ENCODE measurements at places on chromosomes 12 and 14.

DNA sequence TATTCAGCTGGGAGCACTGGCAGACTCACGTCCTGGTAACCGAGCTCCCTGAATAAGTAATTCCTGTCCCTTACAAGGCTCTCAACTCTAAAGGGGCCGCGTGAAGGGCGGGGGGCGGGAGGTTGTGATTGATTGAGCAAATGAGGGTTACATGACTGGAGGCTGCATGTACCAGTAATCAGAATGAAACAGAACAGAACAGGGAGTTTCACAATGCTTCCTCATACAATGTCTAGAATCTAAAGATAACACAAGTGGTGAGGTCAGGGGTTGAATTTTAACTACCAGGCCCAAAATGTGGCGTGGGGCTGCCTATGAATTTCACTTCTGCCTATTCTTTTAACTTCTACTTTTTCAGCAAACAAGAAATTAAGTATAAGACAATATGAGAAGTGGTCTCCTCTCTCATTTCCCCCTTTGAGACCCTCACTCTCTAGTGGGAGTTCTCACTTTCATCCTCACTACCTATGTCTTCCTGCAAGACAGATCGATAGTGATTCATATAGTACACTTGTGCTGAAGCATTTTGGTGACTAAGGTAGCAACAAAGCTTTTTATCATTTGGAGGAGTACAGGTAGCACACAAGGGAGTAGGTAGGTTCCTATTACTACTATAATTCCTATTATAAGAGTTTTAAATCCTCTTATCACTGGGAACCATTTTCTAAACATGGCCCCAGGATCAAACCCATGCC lies 239.8 kb downstream of the KTN1 start:
- no peak for DNase-seq

GRCh38 chr12:57629897-57630471 lies 3.0 kb downstream of the B4GALNT1 start:
- peak; percentile 88 for DNase-seq

- DNase-seq: no peak
Observed at GRCh38 chr14:52494444-52494843, 57.9 kb downstream of the TXNDC16 start.

DNA sequence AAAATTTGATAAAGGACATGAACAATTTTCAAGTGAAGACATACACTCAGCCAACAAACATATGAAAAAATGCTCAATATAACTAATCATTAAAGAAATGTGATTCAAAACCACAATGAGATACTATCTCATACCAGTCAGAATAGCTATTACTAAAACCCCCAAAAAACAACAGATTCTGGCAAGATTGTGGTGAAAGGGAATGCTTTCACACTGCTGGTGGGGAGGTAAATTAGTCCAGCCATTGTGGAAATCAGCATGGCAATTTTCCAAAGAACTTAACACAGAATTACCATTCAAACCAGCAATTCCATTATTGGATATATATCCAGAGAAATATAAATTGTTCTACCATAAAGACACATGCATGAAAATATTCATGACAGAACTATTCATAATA lies 18.7 kb upstream of the TAS2R14 start:
- no peak for DNase-seq

- DNase-seq: no peak
Observed at GRCh38 chr12:128971802-128972201, 118.5 kb downstream of the GLT1D1 start.

DNA sequence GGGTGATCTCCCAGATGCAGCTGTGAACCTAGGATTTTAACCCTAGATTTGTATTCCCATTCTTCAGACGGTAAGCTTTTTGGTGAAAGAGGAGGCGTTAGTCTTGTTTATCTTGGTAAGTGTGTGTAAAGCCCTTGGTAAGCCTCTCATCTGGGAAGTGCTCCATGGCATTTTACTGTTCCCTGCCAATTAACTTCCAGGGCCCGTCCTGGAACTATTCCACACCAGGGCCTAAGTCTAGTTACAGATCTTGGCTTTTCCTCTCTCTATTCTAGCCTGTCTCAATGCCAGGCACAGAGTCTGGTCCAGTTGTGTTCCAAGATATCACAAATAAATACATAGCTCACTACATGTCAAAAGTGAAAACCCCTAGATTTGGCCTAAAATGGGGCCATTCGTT lies 42.4 kb downstream of the YEATS4 start:
- DNase-seq: no peak

GRCh38 chr14:65661865-65662264 lies 249.3 kb downstream of the FUT8 start:
- no peak for DNase-seq

DNA sequence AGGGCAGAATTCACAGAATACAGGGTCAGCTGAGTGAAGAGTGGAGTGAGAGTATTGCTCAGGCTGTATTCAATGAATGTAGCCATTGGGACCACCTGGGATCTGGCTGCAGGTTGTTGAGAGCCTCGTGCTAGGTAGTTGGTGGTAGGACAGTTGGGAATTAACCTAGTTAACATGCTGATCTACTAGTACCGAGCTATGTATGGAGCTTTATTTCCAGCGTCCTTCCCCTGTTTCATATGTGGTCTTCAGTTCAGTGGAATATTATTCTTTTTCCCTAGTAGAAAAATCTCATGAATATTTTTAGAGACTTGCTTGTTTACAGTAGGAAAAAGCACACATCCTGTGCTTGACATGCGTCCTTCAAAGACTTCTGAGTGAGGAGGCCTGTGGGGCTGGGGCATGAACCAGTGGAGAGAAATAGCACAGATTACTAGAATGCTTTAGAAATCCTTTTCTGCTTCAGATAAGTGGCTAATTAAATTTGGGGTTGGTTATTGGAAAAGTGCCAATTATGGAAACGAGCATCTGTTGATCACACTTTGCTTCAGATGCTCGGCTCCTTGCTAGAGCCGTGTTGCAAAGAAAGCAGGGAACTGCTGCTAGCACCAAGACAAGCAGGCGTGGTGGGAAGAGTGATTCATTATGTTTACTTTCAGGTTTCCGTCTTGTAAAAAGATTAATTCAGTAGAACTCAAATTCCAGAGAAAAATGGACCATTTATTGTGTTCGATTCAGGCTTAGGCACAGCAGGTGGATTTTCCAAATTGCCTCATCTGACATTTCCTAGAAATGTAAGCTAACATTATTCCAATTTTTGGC lies 53.6 kb downstream of the ARF6 start:
- DNase-seq: peak; percentile 22

GRCh38 chr14:49982501-49982951 lies 89.6 kb downstream of the ARF6 start:
- no peak for DNase-seq

GRCh38 chr12:91604897-91605296 lies 422.3 kb upstream of the DCN start:
- DNase-seq: no peak

- peak; percentile 61 for DNase-seq
Observed at GRCh38 chr14:74425525-74426201, 347 bp downstream of the SYNDIG1L start.

GRCh38 chr14:92431199-92431725 lies 82.3 kb upstream of the RIN3 start:
- DNase-seq: no peak

DNA sequence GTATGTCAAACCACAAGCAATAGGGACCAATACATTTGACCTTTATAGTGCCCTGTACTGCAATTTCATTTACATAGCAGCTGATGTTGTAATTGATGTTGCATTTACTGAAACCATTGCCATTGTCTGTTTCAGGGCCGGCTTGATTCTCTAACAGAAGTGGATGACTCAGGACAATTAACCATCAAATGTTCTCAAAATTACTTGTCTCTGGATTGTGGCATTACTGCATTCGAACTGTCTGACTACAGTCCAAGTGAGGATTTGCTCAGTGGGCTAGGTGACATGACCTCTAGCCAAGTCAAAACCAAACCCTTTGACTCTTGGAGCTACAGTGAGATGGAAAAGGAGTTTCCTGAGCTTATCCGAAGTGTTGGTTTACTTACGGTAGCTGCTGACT lies 216.0 kb downstream of the AKAP6 start:
- no peak for DNase-seq

Data from posterior cingulate gyrus (tissue), 11 donors.